ENCODE measurements at places on chromosomes 7 and 10.

- DNase-seq, result no peak
Observed at GRCh38 chr7:39921506-39922175, 28.4 kb upstream of the CDK13 start.

DNA sequence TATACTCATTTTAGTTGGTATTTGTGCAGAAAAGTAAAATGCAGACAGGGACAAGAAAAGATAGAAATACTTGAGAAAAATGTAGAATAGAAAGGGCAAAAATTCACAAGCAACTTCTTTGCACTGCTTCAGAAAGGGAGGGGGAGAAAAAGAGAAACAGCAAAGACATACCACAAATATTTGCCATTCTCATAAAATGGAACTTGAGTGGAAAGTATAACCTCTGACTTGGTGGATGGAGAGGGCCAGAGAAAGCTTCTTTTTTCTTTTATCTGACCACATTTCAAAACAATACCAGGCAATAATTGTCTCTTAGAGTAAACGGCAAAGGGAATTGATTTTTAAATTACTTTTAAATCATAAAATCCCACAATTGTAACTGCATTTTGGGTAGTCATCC lies 35.8 kb upstream of the TRUB1 start:
- no peak for DNase-seq

DNA sequence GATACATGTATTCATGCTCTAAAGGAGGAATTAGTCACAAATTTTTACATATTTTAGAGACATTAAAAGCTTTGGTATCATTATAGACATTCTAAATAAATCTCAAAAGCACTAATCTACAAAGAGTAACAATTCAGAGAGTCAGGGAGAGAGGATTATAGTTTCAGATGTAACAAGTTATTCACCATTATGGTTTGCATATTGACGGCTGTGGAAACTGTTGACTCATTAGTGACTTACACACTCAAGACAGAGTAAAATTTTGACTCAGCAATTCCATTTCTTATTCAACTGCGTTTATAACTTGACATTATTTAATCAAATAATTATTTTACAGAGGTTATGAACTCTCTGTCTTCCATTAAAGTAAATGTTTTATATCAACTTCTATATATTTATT lies 95.4 kb upstream of the SEMA3C start:
- no peak for DNase-seq

GRCh38 chr10:1142596-1142995 lies 86.4 kb downstream of the WDR37 start:
- peak; percentile 21 for DNase-seq

GRCh38 chr10:19843487-19843886 lies 27.3 kb downstream of the PLXDC2 start:
- no peak for DNase-seq

GRCh38 chr10:103854686-103855391 lies 537 bp downstream of the SH3PXD2A start:
- peak; percentile 32 for DNase-seq

- no peak for DNase-seq
Observed at GRCh38 chr7:114460021-114460420, 45.4 kb downstream of the FOXP2 start.

Measured in midbrain (tissue), 1 donor.